ENCODE measurements at places on chromosomes 7 and 10.
A peak's percentile ranks its signal among the peaks of the same experiment; 100 is the strongest.

DNA sequence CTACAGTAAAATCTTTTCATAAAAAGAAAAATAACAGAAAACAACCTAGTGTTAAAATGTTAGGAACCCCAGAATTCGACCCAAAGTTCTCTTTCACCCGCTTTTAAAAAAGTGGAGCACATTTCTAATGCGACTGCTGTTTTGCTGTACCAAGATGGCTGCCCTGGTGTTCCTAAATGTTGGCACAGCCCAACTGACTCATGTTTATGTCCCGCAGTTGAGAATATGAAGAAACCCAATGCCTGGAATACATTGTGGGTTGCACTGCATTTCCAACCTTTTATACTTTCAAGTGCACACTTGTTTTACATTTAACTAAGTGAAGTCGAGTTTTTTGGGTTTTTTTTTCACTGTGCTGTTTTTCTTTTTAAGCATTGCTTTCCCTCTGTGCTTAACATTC lies 944 bp downstream of the STEAP1B start:
- no peak for DNase-seq

DNA sequence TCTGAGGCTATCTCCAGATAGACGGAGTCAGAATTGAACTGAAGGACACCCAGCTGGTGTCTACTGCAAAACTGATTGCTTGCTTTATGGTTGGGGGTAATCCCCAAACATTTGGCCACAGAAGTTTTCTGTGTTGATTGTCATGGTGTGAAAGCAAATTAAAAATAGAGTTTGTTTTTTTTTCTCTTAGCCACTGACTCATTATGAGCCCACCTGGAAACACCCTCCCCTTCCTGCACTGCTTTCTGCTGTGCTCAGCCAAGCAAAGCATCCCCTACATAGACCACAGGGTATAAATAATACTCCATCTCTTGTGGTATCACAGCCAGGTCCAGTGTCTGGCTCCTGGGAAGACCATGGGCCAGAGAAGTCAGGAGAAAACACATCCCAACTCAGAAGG lies 6.5 kb upstream of the VWC2 start:
- DNase-seq = no peak

GRCh38 chr7:1742555-1743303 lies 72.7 kb downstream of the ELFN1 start:
- DNase-seq = no peak

- DNase-seq = no peak
These were observed 1246.7 kb downstream of the GATA3 start for GRCh38 chr10:9301148-9301547.

DNA sequence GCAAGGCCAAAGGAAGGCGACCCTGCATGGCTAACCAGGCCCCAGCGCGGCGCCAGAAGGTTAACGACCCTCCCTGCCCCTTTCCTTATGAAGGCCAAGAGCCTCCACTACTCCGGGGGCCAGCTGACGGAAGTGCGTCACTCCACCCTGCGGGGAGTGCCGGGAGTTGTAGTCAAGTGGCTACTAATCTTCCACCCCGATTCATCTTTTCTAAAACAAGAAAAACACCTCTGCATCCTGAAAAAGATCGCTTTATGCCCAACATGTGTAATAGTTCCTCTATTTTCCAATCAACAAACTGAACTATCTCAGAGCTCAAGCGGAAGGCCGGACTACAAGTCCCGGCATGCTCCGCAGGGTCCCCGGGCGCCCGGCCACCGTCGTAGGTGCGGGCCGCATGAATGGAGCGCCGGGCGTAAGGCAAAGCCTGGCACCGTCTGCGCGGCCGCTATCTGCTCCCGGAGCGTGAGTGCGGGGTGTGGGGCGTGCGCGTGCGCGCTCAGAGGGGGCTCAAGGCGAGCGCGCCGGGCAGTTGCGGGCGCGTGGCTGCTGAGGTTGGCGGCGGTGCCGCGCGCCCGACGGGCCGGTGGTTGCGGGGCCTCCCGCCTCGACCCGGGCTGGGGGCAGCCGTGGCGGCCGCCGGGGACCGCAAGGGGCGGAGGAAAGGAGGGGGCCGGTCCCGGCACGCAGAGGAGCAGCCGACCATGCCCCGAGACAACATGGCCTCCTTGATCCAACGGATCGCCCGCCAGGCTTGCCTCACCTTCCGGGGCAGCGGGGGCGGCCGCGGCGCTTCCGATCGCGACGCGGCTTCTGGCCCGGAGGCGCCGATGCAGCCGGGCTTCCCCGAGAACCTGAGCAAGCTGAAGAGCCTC lies at the start of gene ADO:
Gene ADO, plus strand, starts transcription at position 365 of the 875 bp plus-strand sequence. Its CDS starts 340 bp downstream, at position 705.
- DNase-seq = peak; percentile 48

- DNase-seq = no peak
These were observed 190.6 kb upstream of the CCDC6 start for GRCh38 chr10:60096761-60097513.

DNA sequence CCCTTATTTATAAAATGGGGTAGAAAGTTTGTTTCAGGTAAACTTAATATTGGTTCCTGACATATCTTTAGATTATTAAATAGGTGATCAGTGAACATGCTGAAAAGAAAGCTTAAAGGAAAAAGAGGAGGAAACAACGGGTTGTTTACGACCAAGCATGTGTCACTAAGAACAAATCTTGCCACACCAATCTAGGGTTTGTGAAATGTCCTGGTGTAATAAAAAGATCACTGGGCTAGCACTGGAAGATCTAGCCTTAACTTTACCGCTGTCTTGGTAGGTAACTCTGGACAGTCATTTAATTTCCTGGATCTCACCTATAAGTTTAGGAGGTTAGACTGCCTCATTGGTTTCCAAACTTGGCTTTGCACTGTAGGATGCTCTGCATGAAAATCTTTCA lies 19.0 kb downstream of the VPS26A start:
- DNase-seq = no peak

DNA sequence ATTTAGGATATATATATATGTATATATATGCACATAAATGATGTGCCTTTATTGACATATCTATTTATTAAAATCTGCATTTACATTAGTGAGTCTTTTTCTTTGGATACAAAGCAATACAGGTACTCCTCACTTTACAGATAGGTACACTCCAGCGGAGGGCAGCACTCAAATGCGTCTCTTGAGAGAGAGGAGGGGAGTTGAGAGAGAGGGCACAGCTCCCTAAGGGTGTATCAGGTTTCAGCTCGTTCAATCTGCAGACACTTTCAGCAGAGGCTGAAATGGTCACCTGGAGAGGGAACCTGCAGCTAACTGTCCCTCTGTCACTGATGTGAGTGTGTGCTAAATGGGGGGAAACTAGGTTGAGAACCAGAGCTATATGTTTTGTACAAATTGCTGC lies 21.5 kb downstream of the C10orf53 start:
- DNase-seq = no peak

DNA sequence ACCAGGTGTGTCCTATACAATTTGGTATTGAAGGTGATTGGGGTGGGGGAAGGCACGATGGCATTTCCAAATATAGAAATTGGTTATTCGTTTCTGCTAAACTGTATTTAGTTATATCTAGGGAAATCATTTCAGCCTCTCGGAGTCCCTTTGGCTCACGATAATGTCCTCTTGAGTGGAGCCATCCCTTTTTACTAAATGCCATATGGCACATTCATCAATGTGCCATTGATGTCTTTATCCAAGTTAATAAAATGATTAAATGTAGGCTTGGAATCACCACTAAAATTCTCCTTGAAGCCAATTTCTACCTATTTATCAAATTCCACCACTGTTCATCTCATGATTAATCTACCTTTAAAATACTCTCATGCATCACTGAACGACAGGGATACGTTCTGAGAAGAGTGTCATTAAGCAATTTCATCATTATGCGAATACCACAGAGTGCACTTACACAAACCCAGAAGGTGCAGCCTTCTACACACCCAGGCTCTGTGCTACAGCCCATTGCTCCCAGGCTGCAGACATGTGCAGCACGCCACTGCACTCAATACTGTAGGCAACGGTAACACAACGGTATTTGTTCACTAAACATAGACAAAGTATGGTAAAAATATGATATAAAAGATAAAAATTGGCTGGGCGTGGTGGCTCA lies 219.2 kb upstream of the C7orf33 start:
- no peak for DNase-seq

DNA sequence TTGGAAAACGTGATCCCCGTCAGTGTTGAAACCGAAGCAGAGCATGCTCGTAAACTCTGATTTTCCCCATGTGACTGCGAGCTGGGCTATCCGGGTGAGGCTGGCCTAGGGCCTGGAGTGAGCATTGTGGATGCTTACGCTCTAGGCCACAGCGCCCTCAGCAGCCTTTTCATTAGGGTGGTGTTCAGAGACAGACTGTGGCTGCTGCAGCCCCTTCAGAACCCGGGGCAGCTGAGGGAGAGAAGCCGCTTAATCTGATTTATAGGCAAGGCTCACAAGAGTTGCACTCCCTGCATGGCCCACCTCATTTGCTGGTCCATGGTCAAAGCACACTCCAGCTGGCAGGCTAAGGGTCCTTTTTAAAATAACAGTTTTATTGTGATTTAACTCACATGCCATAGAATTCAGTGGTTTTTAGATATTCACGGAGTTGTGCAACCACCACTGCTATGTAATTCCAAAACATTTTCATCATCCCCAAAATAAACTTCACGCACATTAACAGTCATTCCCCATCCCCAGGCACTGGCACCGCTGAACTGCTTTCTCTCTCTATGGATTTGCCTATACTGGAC lies 72.5 kb downstream of the SYPL1 start:
- no peak for DNase-seq

- DNase-seq = no peak
These were observed 774.5 kb upstream of the LRRTM3 start for GRCh38 chr10:66151346-66151745.

DNA sequence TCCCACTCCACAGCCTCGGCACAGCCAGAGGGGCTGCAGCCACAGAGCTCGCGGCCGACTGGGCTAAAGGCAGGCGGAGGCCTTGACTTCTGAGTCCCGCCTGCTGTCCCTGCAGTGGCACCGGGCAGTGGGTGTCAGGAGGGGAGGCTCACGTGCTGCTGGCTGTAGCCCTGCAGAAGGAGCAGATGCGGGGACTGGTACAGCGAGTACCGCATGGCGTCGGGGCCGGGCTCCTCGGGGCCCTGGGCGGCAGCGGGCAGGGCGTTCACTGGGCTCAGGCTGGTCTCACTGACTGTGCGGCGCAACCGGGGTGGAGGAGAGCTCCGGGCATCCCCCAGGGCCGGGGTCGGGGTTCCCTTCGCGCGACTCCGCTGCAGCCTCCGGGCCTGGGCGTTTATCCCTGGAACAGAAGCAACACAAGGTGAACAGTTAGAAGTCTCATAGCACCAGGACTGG lies 25.6 kb downstream of the PAPOLB start:
- no peak for DNase-seq

DNA sequence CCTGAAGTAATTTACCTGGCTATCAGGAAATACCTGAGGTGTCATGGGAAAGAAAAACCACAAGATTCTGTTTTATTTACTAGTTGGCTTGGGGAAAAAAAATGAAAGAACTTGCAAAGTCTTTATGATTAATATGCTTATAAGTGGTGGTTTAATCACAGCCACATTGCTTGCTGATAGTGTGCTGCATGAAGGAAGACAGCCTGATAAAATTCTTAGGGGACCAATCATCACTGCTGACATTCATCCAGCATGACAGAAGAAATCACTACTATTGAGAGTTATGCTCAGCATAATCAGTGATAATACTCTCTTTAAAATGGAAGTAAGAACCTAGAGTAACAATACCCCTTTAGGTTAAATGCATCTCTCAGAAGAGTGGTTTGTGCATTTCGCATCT lies 150.2 kb upstream of the LRRN3 start:
- DNase-seq = no peak

DNA sequence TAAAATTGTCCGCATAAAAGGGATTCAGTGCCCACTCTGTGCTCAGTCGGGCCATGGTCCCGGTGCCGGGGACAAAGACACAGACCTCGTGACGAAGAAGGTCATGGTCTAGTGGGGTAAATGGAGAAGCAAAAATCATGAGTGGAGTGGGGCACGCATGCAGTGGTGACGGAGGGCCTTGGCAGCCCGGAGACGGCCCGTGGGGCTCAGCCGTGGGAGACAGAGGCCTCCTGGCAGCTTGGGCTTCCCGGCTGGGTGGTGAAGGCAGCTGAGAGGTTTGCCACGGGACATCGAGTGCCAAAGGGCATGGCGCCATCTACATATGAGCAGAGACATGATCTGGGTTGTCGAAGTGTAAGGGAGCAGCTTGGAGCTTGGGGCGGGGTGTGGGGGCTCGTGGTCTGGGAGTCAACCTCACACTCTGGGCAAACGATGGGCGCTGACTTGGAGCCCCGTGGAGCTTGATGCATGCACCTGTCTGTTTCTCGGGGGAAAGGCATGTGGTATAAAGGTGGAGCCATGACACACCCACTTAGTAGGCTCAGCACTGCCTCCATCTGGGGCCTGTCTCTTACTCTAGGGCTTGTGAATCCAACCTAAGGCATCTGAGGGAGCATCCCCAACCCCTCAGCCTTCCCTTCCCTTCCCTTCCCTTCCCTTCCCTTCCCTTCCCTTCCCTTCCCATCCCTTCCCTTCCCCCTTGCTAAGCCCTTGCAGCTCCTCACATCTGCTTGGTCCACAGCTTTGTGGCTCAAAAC lies 151.0 kb upstream of the INSYN2A start:
- no peak for DNase-seq

- no peak for DNase-seq
These were observed 288.4 kb upstream of the LRRTM3 start for GRCh38 chr10:66637273-66638036.

DNA sequence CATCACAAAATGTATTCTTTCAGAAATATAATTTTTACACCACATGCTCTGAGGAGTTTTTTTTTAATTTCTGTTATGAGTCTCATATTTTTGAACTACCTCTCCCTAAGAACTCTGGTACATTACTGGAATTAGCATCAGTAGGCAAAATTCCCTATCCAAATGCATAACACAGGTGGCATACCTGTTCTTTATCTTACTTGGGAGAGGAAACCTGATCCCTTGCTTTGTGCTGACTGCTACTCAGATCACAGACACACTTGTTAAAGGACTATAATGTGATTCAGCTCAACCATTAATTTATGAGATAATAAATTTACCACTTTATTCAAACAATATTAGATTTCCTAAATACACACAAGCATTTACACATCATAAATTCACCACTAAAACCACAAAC lies 617.2 kb downstream of the GRM8 start:
- DNase-seq = no peak

- no peak for DNase-seq
These were observed 179.6 kb downstream of the CELF2 start for GRCh38 chr10:11197266-11197712.

GRCh38 chr7:146700015-146700560 lies 583.5 kb downstream of the CNTNAP2 start:
- DNase-seq = no peak

- DNase-seq = no peak
These were observed 240.3 kb downstream of the IPMK start for GRCh38 chr10:58027426-58027825.

DNA sequence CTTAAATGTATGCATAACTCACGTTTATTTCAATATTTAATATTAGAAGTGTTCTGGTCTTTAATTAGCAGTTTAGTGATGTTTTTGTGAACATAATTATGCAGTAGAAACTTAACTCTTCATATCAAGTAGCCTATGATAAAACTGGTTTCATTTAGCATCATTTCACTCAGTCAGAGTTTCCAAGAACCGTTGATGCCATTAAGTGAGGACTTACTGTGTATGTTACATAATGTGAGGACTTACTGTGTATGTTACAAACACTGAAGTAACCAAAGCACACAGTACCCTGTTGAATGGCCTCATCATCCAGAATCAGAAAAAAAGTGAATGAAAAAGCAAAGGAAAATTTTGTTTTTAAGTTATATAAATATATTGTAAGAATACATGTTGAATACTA lies 32.9 kb upstream of the PBLD start:
- DNase-seq = no peak

- DNase-seq = no peak
These were observed at the start of gene SCIN for GRCh38 chr7:12570534-12571461. Gene SCIN (plus strand): TSS chr7:12570720. CDS start chr7:12570787, 67 bp downstream.

GRCh38 chr7:102103027-102103372 lies 183.7 kb upstream of the SH2B2 start:
- DNase-seq = no peak

Data from stimulated activated CD8-positive, alpha-beta memory T cell treated with anti-CD3 and anti-CD28 coated beads, Interleukin-7, amount 100 ng/mL, for 1 hour (primary cell).